Activated CD4-positive, CD25-positive, alpha-beta regulatory T cell (primary cell): ENCODE measurements at places on chromosomes 12 and 14.

GRCh38 chr12:57712701-57713100 lies 18.8 kb downstream of the OS9 start:
- no peak for DNase-seq

DNA sequence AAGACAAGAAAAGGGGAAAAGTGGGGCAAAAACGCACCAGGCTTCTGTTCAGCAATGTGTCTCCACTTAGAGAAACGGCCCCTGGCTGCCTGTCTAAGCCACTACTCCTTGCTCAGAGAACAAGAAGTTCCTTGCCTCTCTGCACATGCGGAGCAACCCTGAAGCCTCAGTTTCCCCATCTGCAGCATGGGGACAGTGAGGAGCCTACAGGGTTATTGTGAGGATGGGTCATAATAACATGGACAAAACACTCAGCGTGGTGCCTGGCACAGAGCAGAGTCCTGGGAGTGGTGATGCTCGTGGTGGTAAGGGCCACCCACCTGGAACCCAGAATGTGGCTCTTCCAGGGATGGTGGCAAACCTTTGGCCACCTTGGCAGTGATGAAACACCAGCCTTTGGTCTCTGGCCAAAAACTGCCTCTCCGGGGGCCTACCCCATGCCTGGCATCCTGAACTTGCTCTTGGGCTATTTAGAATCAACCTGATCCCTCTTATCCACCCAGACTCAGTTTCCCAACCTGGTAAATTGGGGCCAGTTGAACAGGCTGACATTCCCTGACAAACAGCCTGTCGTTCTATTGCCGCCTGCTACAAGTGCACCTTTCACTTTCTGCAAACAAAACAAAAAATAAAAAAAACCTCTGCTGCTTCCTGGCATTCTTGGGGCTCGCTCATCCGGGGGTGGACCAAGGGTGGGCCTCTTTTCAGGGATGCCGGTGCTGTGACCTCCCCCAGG lies 56.5 kb upstream of the DLK1 start:
- DNase-seq = no peak

- no peak for DNase-seq
Measured at GRCh38 chr14:44279357-44279756, 227.7 kb downstream of the FSCB start.

GRCh38 chr12:50524621-50525020 lies 19.8 kb downstream of the DIP2B start:
- DNase-seq = no peak

GRCh38 chr14:65382586-65382985 lies 29.9 kb upstream of the FUT8 start:
- no peak for DNase-seq

- peak; percentile 62 for DNase-seq
Measured at GRCh38 chr14:23631702-23632460, 4.3 kb upstream of the DHRS2 start.

- no peak for DNase-seq
Measured at GRCh38 chr14:69755784-69756183, 11.2 kb upstream of the SRSF5 start.

GRCh38 chr12:49108958-49109404 lies 1.7 kb downstream of the LMBR1L start:
- DNase-seq = no peak

DNA sequence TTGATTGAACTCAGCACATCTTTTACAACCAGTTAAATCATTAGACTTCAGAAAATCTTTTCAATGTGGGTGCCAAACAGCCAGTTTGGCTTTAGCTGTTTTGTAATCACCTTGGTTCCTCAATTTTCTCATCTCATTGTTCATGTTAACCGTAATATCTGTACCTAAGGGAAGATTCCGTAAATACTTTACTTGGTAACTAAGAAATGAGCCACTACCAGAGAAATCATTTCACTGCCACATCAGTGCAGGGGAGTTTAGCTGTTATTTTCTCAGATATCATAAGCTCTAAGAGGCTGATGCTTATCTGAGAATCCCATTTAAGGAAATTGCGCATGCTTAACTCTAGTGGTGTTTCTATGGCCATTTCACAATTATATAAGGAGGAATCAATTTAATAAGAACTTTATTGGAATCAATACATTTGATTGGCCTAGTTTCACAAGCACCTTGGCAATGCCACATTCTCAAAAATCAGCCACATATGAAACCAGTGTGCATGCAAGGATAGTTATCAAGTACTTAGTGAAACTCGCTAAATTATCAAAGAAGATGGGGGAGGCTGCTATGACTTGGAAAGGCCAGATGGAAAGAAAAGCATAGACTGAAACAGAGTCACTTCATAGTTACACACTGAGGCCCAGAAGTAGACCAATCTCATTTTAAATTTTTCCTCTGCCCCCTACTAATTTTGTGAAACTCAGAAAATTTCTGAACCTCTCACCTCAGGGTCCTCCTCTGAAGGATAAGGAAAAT lies 28.1 kb upstream of the IL22 start:
- no peak for DNase-seq

DNA sequence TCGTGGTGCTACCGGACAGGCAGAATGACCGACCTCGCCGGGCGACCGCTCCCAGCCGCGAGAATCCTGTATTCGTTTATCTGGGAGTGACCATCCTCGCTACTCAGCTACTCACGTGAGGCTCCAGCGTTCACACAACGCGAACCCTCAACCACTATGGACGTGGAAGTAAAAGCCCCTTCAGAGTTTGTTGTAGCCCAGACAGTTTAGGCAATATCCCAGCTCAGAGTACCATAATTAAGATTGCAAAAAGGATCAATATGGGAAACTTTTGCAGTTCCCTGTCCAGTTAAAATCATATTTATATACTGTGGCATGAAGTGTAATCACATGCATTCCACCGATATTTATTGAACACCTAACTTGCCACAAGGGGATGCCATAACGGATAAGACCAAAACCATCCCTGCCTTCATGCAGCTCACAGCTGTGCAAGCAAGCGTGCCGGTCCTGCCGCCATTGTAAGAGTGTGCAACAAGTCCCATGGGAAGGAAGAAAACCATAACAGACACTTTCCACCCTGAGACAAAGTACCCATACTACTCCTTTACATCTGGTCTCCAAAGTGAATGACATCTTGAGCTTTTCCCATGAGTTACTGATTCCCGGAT lies 938 bp upstream of the MAX start:
- DNase-seq = no peak

DNA sequence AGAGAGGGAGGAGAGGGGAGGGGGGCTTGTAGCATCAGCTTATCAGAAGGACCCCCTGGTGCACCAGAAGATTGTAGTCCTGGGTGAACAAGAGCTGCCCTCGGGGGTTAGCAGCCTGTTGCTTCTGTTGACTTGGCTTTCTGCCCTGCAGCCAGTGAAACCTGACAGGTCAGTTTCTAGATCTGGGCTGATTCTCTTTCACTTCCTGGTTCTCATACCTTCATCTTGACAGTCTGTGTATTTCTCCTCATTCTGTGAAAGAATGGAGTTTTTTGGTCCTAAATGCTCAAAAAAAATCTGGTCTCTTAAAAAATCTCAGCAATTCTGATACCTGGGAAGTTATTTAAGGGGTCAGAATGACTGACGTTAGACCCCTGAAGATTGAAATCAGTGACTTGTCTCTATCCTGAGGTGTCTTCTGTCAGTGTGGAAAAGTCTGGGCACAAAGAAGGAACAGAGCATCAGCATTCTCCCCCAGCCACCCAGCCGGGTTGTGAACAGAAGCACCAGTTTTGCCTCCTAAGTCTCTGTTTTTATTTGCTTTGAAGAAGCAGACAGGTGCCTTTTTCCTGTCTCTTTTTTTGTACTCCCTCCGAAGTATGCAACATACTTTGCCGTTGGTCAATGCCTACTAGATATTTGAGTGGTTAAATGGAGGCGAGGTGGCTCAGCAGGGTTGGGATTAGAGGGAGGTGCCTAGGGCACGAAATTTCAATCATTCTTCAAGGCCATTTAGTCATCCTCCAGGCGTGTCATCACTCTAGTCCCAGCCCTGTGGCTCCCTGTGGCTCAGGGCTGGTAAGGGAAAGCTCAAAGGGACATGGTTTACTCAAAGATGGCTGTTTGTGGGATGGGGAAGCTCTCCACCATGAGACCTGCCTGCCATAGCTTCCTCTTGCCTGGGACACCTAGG lies 24.0 kb downstream of the TTC9 start:
- no peak for DNase-seq

DNA sequence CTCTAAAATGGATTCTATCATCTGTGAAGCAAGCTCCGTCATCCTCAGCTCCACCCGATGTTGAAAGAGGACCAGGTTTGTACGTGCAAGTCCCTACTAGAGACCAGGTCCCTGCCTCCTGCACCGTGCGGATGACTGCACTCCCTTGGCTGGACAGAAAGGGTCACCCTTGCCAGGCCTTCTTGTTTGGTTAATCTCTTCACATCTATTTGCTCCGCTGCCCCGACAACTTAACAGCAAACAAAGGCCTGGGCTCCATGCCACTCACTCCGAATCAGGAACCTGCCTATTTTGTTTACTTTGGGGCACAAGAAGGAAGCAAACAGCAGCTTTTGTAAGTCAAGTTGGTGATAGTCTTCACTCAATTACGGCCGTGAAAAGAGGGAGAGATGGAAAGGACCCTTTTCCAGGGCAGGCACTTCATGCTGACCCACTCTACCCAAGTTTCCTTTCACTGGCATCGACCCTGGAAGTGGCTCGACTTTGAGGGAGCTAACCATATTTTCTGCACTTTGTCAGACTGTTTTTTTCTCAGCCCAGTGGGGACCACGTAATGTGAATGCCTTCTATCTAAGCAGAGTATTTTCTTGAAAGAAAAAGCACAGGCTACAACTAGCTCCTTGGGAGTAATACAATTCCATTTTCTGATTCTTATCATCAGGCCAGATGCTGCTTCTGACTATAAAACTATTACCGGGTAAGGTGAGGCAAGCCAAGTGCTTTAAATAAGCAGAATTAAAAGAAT lies 202.6 kb downstream of the FOXN3 start:
- DNase-seq = no peak

GRCh38 chr12:100826323-100826722 lies 31.7 kb downstream of the ANO4 start:
- no peak for DNase-seq

DNA sequence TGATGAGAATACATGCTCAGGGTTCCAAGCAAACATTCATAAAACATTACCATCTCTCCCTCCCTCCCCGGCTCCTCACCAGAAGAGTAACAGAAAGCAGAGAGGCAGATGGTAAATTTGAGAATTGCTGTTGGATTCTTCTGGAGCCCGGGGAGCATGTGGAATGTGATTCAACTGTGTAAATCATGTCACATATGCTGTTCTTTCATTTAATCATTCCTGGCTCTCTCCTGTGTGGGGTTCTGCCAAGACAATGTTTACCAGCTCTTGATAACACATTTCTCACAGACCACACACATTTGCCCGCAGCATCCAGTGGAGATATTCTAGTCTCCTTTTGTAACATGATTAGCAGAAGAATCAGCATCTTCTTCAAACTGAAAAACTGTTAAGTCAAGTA lies 23.4 kb upstream of the NR2C1 start:
- DNase-seq = no peak

- no peak for DNase-seq
Measured at GRCh38 chr14:72377016-72377415, 444.8 kb downstream of the RGS6 start.

DNA sequence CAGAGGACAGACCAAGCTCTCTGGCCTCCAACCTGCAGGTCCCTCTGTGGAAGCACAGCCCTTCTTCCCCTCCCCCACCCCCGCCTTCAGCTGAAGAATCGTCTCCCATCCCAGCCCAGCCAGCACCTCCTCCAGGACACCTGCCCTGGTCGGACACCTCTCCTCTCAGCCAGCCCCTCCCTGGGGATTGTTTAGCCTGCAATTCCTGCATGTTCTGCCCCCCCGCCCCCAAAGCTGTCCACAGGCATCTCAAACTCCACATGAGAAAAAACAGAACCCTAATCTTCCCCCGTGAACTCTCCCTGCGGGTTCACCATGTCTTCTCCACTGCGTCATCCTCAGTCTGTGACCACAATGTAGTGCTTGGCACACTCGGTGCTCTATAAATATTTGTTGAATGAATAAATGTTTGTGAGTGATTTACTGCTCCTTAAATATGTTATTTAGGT lies 24.1 kb downstream of the PRIMA1 start:
- no peak for DNase-seq

GRCh38 chr12:71870416-71870815 lies 30.9 kb downstream of the TBC1D15 start:
- no peak for DNase-seq

DNA sequence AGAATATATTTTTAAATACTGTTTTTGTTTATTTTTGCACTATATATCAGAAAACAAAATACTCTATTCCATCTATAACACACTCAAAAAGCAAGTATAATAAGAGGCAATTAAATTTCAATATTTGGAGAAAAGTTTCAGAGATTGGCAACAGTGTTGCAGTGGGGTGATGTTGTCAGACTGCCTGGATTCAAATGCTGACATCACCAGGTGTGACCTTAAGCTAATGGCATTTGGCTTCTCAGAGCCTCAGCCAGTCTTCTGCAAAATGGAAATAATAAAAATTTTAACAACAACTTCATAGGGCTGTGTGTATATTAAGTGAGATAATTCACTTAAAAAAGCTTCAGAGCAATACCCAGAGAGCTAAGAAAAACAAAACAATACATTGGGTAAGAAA lies 74.7 kb downstream of the TMTC1 start:
- no peak for DNase-seq

DNA sequence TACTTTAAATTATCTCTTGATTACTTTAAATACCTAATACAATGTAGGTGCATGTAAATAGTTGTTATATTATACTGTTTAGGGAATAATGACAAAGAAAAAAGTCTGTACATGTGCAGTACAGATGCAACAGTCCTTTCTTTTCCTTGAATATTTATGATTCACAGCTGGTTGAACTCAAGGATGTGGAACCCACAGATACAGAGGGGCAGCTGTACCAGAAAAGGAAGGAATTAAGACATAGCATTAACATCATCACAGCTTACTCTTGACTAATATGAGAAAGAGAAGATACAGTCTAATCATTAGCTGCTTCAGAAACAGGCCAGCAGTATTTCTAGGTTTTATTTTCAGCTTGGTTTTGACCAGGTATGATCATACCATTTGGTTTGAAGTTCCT lies 34.7 kb upstream of the AP4S1 start:
- DNase-seq = no peak

DNA sequence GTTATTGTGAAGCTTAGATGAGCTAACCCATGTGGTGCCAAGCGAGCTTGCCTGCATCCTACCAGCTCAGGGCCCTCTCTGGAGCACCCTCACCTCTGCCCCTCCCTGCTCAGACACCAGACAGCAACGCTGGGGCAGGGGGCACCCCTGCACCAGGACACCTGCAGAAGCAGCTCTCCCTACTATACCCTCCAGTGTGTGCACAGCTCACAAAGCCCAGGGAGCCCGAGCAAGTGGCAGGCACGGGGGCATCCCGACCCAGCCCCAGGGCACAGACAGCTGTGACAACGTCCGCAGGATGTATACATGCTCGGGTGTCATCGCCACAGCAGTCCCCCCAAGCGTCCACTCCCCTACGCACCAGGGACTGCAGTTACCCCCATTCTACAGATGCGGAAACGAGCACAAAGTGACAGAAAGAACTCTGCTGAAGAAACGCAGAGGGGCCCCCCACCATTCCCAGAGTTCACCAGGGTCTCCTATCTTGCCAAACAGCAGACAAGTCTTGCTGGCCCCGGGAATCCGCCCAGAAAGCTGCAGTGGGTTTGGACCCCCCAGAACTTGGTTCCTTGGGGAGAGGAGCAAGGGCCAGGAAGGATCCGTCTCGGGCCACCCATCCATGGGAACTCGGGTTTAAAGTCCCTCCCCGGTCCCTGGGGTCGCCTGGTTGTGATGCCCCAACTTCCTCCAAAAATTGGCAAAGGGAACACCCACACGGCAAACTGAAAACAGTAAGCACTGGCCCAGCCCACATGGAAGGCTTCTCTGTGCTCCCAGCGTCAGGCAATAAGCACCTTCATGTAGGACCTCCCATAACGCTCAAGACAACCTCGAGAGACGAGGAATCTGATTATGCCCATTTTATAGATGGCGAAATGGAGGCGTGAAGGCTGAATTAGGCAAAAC lies 12.0 kb downstream of the NCOR2 start:
- no peak for DNase-seq
